ENCODE measurements at places on chromosomes 11 and 22. TPM values are rescaled to one million over a fixed set of nuclear protein-coding genes. Genes with fewer than 3 reads are reported as not detected.

GRCh38 chr22:45157907-45158306 is 5.8 kb upstream of the NUP50 start:
- H3K36me3 ChIP-seq, result peaks cover 41% of the 10 kb centered on the region
- H3K27me3 ChIP-seq, result no peaks in the 10 kb centered on the region
- peaks cover 28% of the 10 kb centered on the region for H3K4me1 ChIP-seq

- no peak for DNase-seq
- no peaks in the 10 kb centered on the region for H3K4me1 ChIP-seq
Measured at GRCh38 chr11:24755260-24755839, 258.5 kb downstream of the LUZP2 start.

DNA sequence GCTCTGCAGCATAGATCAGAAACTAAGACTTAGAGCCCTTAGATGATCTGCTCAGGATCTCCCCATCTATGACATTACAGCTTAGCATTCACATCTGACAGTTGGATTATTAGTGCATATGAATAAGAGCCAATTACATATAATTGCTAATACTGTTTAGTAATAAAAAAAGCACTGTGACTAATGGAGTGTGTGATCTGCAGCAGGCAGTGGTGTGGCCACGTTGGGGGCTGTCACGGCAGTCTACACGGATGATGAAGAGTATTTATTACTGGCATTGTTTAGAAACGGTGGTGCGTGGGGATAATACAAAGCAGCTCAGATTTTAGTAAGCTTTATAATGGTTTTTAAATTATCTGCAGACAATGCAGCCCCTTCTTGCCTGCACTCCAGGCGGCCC is 93.5 kb upstream of the TIMP3 start:
- no peak overlapping the region for H3K27ac ChIP-seq
- no peaks in the 10 kb centered on the region for H3K36me3 ChIP-seq
- H3K4me3 ChIP-seq, result no peak overlapping the region
- H3K4me1 ChIP-seq, result no peaks in the 10 kb centered on the region

DNA sequence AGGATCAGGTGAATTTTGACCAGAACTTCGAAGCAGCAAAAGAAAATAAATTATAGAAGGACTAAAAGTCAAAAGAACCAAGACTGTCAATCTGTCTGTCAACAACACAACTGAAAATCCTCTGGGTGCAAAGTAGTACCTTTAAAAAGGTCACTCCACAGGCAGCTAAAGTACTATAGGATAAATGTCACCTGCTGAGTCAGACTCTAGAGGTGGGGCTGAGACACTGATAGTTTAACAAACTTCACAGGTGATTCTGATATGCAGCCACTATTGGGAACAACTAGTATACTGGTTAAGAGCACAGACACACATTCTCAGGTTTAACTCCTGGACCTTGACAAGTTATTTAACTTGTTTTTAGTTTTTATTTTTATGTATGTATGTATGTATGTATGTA is 107.3 kb downstream of the FCHSD2 start:
- H3K4me1 ChIP-seq, result peaks cover 32% of the 10 kb centered on the region
- H3K4me3 ChIP-seq, result peak overlapping the region; percentile 48
- no peaks in the 10 kb centered on the region for H3K27me3 ChIP-seq
- DNase-seq, result peak; percentile 36
- H3K27ac ChIP-seq, result peak overlapping the region; percentile 85

GRCh38 chr22:48908547-48908946 is 919.1 kb downstream of the BRD1 start:
- no peak overlapping the region for H3K4me3 ChIP-seq
- peaks cover 30% of the 10 kb centered on the region for H3K27me3 ChIP-seq
- DNase-seq, result no peak
- H3K27ac ChIP-seq, result no peak overlapping the region
- H3K36me3 ChIP-seq, result no peaks in the 10 kb centered on the region

DNA sequence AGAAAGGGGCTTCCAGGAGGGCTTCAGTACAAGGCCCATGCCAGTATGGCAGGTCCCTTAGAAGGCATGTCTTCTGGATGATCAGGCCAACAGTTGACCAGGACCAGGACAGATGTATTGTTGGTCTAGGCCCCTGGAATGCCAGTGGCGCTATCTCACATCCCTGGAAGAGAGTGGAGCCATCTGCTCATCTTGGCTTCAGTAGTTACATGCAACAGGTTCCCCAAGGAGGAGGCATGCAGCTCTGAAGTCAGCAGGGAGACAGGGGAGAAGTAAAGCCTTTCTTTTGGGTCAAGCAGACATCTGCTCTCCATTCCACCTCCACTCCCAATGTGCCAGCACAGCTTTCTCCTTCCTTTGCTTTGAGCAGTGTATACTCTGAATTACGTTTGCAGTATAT is 244.1 kb downstream of the KIRREL3 start:
- H3K36me3 ChIP-seq, result no peaks in the 10 kb centered on the region
- no peak for DNase-seq
- H3K27ac ChIP-seq, result no peak overlapping the region
- no peaks in the 10 kb centered on the region for H3K4me1 ChIP-seq

GRCh38 chr11:129428557-129428956 is 52.9 kb downstream of the BARX2 start:
- no peak for DNase-seq
- H3K36me3 ChIP-seq, result no peaks in the 10 kb centered on the region
- H3K4me3 ChIP-seq, result no peak overlapping the region
- H3K4me1 ChIP-seq, result no peaks in the 10 kb centered on the region
- no peak overlapping the region for H3K27ac ChIP-seq

DNA sequence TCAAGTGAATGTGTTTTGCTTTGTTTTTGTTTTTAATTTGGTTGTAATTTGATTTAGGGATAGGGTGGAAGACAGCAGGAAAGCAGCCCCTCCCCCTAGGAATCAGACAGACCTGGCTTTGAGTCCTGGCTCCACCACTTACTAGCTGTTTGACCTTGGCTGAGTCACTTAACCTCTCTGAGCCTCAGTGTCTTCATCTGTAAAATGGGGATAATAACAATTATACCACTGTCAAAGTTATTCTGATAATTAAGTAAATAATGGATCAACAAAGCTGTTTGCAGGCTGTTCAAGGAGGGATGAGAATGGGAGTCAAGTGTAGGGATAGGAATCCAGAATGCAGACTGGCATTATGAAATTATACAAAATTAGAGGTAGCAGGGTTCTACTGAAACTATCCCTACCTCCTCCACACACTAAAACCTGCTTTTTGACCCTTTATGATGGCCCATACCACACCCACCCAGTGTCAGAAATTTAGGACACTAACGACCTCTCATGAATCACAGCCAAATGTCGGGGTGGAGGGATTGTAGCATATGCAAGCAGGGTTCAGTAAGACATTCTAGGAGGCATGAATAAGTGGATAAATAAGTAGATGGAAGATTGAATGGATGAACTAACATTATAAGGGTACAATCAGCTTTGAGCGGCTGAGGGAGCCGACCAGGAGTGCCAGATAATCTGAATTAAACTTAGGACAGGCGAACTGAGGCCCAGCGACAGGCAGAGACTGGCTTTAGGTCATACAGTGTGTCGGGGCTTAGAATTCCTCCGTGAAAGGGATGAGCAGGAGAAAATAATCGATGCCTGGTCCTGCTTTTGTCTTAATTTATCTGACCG is 974 bp downstream of the ANAPC15 start:
- H3K36me3 ChIP-seq, result peaks cover 7% of the 10 kb centered on the region
- H3K4me3 ChIP-seq, result peak overlapping the region; percentile 95
- no peak for DNase-seq
- H3K27ac ChIP-seq, result peak overlapping the region; percentile 99

GRCh38 chr11:62665599-62666258 is 617 bp downstream of the CSKMT start:
- H3K27me3 ChIP-seq, result no peaks in the 10 kb centered on the region
- peak; percentile 80 for DNase-seq
- peaks cover 66% of the 10 kb centered on the region for H3K36me3 ChIP-seq
- peaks cover 37% of the 10 kb centered on the region for H3K4me1 ChIP-seq

GRCh38 chr11:88950975-88951374 is 114.8 kb downstream of the GRM5 start:
- H3K4me3 ChIP-seq, result no peak overlapping the region
- DNase-seq, result no peak
- no peak overlapping the region for H3K27ac ChIP-seq
- H3K36me3 ChIP-seq, result no peaks in the 10 kb centered on the region

GRCh38 chr11:90216611-90217010 is 6.2 kb downstream of the CHORDC1 start:
- DNase-seq, result no peak
- peak overlapping the region; percentile 78 for H3K27ac ChIP-seq
- H3K4me1 ChIP-seq, result peaks cover 58% of the 10 kb centered on the region
- H3K36me3 ChIP-seq, result peaks cover 57% of the 10 kb centered on the region

GRCh38 chr11:42422090-42422489 is 889.7 kb upstream of the API5 start:
- H3K27ac ChIP-seq, result no peak overlapping the region
- no peaks in the 10 kb centered on the region for H3K36me3 ChIP-seq
- no peak overlapping the region for H3K4me3 ChIP-seq

- no peaks in the 10 kb centered on the region for H3K4me1 ChIP-seq
- peaks cover 8% of the 10 kb centered on the region for H3K36me3 ChIP-seq
- no peak for DNase-seq
- H3K27ac ChIP-seq, result no peak overlapping the region
- no peak overlapping the region for H3K4me3 ChIP-seq
Measured at GRCh38 chr11:35021589-35021988, 105.2 kb downstream of the PDHX start.

DNA sequence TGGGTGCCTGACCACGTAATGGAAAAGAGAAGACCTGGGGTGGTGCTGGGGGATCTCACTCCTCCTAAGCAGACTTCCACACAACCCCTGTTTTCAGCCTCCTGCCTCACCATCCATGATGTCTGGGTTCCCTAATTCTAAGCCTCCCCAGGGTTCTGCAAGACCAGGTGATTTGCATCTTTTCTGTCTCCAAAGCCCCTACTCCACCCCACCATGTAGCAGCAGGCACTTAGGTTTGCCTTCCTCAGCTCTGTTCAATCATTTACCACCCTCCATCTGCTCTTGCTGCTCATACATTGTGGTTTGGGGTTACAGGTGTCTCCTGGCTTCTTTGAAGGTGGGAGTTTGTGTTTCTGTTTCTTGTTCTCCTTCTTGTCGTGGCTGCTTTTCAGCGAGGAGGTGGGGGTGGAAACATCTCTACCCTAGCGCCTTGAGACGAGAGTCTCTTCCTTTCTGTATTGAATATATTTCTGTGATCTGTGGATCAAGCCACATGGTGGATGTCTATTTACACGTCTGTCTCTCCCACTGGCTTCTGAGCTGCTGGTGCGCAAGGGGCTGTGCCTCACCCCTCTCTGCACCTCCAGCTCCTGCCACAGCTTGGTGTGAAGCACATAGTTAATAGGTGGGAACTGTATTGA is 6.6 kb upstream of the SSTR3 start:
- H3K27me3 ChIP-seq, result no peaks in the 10 kb centered on the region
- H3K4me1 ChIP-seq, result peaks cover 74% of the 10 kb centered on the region
- DNase-seq, result peak; percentile 85
- H3K36me3 ChIP-seq, result peaks cover 47% of the 10 kb centered on the region
- peak overlapping the region; percentile 94 for H3K27ac ChIP-seq

GRCh38 chr11:63491636-63492372 is 837 bp upstream of the PLAAT5 start:
- no peaks in the 10 kb centered on the region for H3K36me3 ChIP-seq
- H3K27ac ChIP-seq, result no peak overlapping the region

DNA sequence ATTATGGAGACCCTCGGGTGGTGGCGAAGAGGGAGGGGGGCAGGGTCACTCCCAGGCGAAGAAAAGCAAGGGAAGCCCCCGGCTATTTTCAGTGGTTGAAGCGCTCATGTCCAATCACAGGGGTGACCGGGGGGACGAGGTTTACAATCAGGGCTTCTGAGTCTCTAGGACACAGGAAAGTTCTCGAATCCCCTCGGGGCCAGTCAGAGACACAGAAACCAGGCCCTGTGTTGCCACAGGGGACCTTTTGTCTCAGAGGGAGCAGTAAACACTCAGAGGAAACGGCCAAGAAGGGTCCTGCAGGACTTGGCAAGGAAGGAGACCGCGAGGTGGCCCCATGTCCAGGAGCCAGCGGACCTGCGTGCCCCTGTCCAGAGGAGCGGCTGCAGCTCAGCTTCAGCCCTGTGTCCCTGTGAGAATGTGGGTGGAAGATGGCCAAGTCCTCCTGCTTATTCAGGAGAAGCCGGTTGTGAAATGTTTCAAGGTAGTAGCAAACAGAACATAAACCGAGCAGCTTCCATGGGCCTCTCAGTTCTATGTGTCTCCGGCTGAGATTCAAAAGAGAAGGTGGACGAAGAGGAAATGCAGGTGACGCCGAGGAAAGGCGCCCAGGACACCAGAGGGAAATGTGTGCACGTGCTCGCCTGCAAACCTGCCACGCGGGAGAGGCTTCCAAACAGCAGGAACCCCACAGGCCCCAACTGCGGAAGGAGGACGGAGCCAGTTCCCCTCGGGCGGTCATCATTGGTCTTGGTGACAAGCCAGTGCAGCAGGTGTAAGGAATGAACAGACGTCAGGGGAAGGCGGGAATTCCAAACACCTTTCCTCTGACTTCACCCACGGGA is 357.6 kb downstream of the BRD1 start:
- no peak overlapping the region for H3K27ac ChIP-seq
- H3K4me3 ChIP-seq, result no peak overlapping the region
- H3K36me3 ChIP-seq, result no peaks in the 10 kb centered on the region
- no peak for DNase-seq
- peaks cover 1% of the 10 kb centered on the region for H3K27me3 ChIP-seq
- no peaks in the 10 kb centered on the region for H3K4me1 ChIP-seq

DNA sequence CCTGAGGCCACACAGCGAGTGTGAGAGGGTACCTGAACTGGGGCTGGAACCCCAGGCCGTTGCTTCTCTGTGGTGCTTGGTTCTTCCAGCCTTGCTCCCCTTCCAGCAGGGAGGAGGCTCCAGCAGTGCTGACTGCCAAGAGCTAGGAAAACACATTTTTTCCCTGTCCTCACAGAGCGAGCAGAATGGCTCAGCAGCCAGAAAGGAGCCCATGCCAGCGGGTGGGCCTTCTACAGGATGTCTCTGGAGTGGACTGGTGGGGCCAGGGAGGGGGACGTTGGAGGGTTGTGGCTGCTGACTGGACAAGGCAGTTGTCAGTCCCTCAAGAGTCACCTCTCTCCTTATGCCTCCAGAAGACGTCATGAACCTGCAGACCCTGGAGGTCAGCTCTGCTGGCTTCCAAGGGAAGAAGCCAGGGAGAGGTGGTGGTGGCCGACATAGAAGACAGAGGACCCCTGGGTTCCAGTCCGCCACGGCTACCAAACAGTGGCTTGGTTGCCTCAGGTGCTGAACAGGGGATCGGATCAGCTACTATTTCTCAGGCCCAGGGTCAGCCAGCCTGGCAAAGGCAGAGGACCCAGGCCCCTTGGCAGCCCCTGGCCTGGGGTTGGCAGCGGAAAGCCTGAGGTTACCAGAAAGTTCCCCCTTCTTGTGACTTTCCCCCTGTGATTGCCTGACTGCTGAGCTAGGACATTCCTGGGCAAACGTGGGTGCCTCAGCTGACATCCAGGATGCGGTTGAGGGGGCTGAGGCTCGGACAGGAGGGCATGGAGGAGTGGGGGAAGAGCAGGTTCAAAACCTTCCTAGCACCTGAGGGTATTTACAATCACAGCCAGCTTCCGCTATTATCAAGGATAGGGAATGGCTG is 3.7 kb downstream of the MAFF start:
- peaks cover 46% of the 10 kb centered on the region for H3K4me1 ChIP-seq
- H3K4me3 ChIP-seq, result no peak overlapping the region
- H3K27ac ChIP-seq, result no peak overlapping the region
- H3K36me3 ChIP-seq, result peaks cover 5% of the 10 kb centered on the region
- DNase-seq, result no peak
- no peaks in the 10 kb centered on the region for H3K27me3 ChIP-seq

The WNT11 gene
- total RNA-seq, result 0.43 TPM

The TSSK2 gene
- total RNA-seq, result not detected

The GUCY1A2 gene
- total RNA-seq, result not detected

The MAP6 gene
- total RNA-seq, result not detected

The TMEM86A gene
- 0.11 TPM for total RNA-seq

The SVIP gene
- total RNA-seq, result 62.9 TPM

The LRP4 gene
- 0.45 TPM for total RNA-seq

The OR5A1 gene
- total RNA-seq, result not detected

The CCND1 gene
- 2.8 TPM for total RNA-seq

The IRAG1 gene
- total RNA-seq, result not detected

The SAA2 gene
- total RNA-seq, result not detected

The MYOD1 gene
- not detected for total RNA-seq

Measured in activated CD8-positive, alpha-beta T cell treated with anti-CD3 and anti-CD28 coated beads for 36 hours (primary cell).